ENCODE measurements at places on chromosomes 2 and 18.

GRCh38 chr2:238899386-238899785 is 51.5 kb downstream of the TWIST2 start:
- no peak for DNase-seq

- no peak for DNase-seq
These were observed 153.5 kb upstream of the PGAP1 start for GRCh38 chr2:197079832-197080555.

GRCh38 chr18:29084120-29084519 is 907.2 kb upstream of the CDH2 start:
- no peak for DNase-seq

- DNase-seq = no peak
These were observed 928.5 kb upstream of the CELF4 start for GRCh38 chr18:38494065-38494464.

DNA sequence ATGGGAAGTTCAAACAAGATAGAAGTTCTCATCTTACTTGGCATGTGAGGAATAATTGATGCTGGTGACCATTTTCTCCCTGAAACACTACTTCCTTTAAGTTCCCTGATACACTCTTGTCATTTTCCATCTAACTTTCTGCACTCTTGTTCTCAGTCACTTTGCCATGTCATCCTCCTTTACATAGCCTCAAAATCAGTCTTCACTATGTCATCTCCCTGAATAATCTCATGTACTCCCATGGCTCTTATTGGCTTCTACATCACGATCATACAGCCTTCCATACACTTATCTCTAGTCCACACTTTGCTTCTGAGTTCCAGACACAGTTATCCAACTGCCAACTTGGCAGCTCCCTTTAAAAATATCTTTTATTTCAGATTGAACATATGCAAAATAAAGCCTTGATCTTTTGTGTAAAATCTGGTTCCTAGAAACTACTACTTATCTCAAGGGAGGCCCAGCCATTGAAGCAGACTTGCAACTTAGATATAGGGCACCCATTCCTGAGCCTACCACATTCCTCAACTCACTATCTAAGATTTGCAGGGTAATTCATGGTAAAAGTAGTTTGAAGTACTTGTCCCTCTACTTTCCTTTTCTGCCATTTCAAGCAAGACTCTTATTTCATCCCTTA is 1070.2 kb upstream of the NXPH2 start:
- DNase-seq = no peak

GRCh38 chr2:24830351-24830750 is 37.1 kb downstream of the CENPO start:
- DNase-seq = no peak

DNA sequence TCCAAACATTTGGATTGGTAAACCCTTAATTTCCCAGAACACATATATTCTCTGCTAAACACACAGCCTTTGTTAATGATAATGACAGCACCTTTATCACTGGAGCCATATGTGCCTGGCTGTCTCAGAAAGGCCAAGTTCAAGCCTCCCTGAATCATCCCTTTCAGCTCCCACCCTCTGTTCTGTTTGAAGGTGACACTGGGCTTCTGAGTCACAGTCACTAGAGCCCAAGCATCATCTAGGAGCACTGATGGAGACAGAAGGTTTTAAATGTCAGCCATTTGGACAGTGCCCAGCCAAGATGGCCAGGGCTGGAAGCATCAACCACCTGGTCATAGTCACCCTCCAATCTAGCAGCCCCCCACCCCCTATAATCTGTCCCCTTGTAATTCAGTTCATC is 80.6 kb downstream of the NRP2 start:
- DNase-seq = no peak

DNA sequence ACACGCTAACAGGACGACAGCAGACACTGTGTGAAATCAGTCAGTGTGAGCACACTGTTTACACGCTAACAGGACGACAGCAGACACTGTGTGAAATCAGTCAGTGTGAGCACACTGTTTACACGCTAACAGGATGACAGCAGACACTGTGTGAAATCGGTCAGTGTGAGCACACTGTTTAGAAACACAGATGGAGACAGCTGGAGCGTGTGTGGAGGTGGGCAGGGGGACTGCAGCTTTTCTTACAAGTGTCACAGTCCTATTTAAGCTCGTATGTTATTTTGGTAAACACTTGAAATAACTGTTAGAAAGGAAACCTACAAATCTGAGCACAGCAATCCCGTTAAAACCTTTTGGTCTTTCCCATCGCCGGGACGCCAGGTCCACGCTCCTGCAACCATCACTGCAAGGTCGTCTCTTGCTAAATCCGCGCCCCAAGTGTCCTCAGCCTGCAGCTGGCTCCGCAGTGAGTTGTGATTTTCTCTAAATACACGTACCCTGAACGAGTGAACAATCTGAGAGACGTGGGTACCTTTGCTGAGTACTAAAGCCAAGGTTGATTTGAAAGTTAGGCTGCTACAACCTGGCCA is 58.9 kb upstream of the CTDP1 start:
- DNase-seq = no peak

- DNase-seq = no peak
These were observed 21.7 kb downstream of the BCL11A start for GRCh38 chr2:60531701-60532133.

Measured in stimulated activated CD8-positive, alpha-beta memory T cell treated with anti-CD3 and anti-CD28 coated beads, Interleukin-4, amount 100 ng/mL, for 48 hours (primary cell).